IMR-90 (cell line): ENCODE measurements at places on chromosomes 13 and 19.

- H3K36me3 ChIP-seq: no peaks in the 10 kb centered on the region
- no peak for DNase-seq
- H3K4me1 ChIP-seq: peaks cover 27% of the 10 kb centered on the region
- no peak overlapping the region for H3K4me3 ChIP-seq
Observed at GRCh38 chr19:6067975-6068374, 42.3 kb downstream of the RFX2 start.

- H3K4me3 ChIP-seq: no peak overlapping the region
- H3K27ac ChIP-seq: no peak overlapping the region
- no peaks in the 10 kb centered on the region for H3K4me1 ChIP-seq
- H3K36me3 ChIP-seq: no peaks in the 10 kb centered on the region
Observed at GRCh38 chr13:102018716-102019115, 383.1 kb downstream of the FGF14 start.

DNA sequence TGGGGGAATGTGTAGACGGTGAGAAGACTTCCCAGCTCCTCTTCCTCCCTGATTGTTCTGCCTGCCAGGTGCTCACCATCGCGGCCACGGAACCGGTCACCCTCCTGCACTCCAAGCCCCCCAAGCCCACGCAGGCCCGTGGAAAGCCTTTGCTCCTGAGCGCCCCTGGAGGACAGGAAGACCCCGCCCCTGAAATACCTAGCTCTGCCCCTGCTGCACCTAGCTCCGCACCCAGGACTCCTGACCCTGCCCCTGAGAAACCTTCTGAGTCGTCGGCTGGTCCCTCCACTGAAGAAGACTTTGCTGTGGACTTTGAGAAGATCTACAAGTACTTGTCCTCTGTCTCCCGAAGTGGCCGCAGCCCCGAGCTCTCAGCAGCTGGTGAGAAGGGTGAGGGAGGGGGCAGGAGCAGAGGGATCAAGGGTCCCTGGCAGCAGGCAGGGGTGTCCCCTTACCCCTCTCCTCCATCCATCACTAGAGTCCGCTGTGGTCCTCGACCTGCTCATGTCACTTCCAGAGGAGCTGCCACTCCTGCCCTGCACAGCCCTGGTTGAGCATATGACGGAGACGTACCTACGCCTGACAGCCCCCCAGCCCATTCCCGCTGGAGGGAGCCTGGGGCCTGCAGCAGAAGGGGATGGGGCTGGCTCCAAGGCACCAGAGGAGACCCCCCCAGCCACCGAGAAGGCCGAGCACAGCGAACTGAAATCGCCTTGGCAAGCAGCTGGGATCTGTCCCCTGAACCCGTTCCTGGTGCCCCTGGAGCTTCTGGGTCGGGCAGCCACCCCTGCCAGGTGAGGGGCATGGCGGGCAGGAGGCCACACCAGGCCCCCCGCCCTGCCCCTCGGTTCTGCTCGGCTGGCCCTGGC lies 2.1 kb downstream of the SNAPC2 start:
- H3K27ac ChIP-seq: no peak overlapping the region
- DNase-seq: no peak
- peaks cover under 1% of the 10 kb centered on the region; the same call in 1 of the 2 replicates for H3K27me3 ChIP-seq
- H3K36me3 ChIP-seq: peaks cover 7% of the 10 kb centered on the region; the same call in 1 of the 2 replicates

- H3K4me1 ChIP-seq: peaks cover 4% of the 10 kb centered on the region
- H3K36me3 ChIP-seq: peaks cover 31% of the 10 kb centered on the region
- DNase-seq: no peak
- no peaks in the 10 kb centered on the region for H3K27me3 ChIP-seq
Observed at GRCh38 chr19:4477034-4477801, 5.1 kb downstream of the HDGFL2 start.

- no peaks in the 10 kb centered on the region for H3K4me1 ChIP-seq
- peaks cover 72% of the 10 kb centered on the region for H3K27me3 ChIP-seq
- no peak overlapping the region for H3K4me3 ChIP-seq
- DNase-seq: no peak
- no peaks in the 10 kb centered on the region for H3K36me3 ChIP-seq
Observed at GRCh38 chr13:112967686-112968379, 1.2 kb upstream of the MCF2L start.

DNA sequence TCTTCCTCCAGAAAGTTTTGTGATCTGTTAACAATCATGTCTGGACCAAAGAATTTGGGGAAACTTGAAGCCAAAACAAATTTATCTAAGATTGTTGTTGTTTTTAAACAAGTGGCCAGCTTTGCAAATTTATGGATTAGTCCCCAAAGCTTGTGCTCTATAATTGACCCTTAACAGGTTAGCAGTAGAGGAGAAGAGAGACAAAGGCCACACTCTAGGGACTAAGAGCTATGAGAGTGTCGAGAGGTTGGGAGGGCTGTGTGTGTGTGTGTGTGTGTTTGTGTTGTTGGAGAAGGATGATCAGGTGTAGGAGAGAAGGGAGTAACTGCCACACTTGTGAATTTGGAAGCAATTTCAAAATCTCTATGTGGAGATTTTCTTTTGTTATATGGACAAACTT lies 367.3 kb downstream of the KCNRG start:
- H3K27me3 ChIP-seq: no peaks in the 10 kb centered on the region
- no peak for DNase-seq
- no peaks in the 10 kb centered on the region for H3K36me3 ChIP-seq
- peaks cover 11% of the 10 kb centered on the region for H3K4me1 ChIP-seq
- no peak overlapping the region for H3K4me3 ChIP-seq
- no peak overlapping the region for H3K27ac ChIP-seq

- no peak for DNase-seq
- H3K4me3 ChIP-seq: no peak overlapping the region
- H3K27me3 ChIP-seq: peaks cover 2% of the 10 kb centered on the region; the same call in 1 of the 2 replicates
- H3K27ac ChIP-seq: no peak overlapping the region
- no peaks in the 10 kb centered on the region for H3K4me1 ChIP-seq
Observed at GRCh38 chr13:24706886-24707585, 26.8 kb downstream of the ATP12A start.

DNA sequence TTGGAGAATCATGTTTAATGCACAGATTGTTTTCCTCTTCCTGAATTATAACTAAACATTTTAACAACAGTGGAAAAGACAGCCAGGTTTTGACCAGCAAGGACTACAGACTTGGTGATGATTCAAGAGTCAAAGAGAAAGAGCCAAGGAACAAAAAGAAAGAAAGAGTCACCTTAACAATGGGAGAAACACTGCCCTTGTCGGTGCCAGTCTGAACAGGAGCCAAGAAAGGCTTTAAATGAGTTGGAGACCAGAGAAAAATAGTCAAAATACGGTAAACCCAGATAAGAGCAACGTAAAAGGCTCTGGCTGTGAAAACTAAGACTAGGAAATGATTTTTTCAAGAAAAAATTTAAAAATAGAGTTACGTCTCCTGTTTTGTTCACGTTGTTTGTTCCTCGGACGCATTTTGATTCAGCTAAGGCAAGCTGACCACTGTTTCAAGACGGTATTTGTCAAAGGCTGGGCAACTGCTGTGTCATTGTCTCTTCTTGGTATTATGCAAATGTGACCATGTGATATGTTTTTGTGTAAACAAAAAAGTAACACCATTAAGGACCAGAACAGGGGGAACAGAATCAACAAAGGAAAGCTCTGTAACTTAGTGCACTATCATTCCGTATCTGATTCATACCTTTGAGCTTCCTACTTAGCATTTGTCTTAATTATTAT lies 634.5 kb downstream of the LIG4 start:
- H3K27me3 ChIP-seq: no peaks in the 10 kb centered on the region
- H3K4me3 ChIP-seq: no peak overlapping the region
- H3K36me3 ChIP-seq: no peaks in the 10 kb centered on the region
- no peak for DNase-seq
- peaks cover 1% of the 10 kb centered on the region; the same call in 1 of the 2 replicates for H3K4me1 ChIP-seq

DNA sequence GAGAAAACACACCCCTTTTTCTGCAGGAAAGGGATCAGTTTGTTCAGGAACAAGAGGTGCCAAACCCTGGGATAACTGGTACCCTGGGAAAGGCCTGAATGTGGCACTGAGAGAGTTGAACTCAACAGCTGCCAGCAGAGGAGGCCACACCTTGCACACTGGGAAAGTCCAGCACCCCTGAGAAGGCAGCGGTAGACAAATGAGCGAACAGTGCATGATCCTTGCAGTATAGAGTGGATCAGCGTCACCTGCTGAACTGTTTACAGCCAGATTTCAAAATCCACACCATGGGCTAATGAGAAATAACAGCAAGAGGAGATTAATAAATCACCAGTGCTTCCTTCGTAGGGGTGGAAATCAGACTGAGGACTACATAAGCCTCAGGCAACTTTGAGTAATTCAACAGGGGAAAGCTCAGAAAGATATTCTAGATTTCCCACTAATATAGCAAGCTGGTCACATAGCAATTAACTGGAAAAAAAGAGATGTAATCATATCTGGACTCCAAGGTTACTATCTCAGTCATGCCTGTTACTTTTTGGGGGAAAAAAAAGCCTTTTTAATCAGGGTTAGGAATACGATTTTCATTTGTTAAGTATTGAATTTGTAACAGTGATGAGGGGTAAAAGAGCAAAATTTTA lies 52.0 kb downstream of the DCT start:
- no peak overlapping the region for H3K4me3 ChIP-seq
- H3K27ac ChIP-seq: no peak overlapping the region
- H3K36me3 ChIP-seq: no peaks in the 10 kb centered on the region
- H3K4me1 ChIP-seq: no peaks in the 10 kb centered on the region

GRCh38 chr19:33953592-33953991 lies 156.9 kb downstream of the KCTD15 start:
- no peak overlapping the region for H3K27ac ChIP-seq
- H3K27me3 ChIP-seq: no peaks in the 10 kb centered on the region
- H3K36me3 ChIP-seq: no peaks in the 10 kb centered on the region
- no peaks in the 10 kb centered on the region for H3K4me1 ChIP-seq
- no peak for DNase-seq

- no peak for DNase-seq
- no peak overlapping the region for H3K27ac ChIP-seq
- H3K27me3 ChIP-seq: peaks cover 30% of the 10 kb centered on the region
- no peaks in the 10 kb centered on the region for H3K36me3 ChIP-seq
- H3K4me1 ChIP-seq: no peaks in the 10 kb centered on the region
Observed at GRCh38 chr13:31437975-31438374, 238.2 kb downstream of the B3GLCT start.

DNA sequence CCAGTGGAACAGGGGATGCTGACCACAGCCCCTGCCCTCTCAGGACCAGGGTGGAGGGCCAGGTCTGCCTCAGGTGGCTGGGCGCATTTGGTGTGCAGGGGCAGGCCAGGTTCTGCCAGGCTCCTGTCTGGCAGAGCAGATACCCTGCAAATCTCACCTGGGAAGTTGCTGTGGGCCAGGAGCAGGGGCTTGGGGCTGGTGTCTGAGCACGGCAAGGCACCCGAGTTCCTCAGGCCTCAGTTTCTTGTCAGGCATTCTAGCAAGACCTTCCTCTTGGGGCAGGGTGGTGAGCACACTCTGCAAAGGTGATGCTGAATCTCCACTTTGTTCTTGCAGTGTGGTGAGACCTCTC lies 1.1 kb downstream of the CRTC1 start:
- no peaks in the 10 kb centered on the region for H3K27me3 ChIP-seq
- H3K4me3 ChIP-seq: peak overlapping the region; percentile 77; the same call in 1 of the 2 replicates
- no peaks in the 10 kb centered on the region for H3K36me3 ChIP-seq
- H3K4me1 ChIP-seq: peaks cover 19% of the 10 kb centered on the region
- no peak for DNase-seq
- H3K27ac ChIP-seq: no peak overlapping the region

GRCh38 chr13:77329133-77329910 lies 2.4 kb upstream of the MYCBP2 start:
- peak; percentile 96 for DNase-seq
- H3K4me1 ChIP-seq: no peaks in the 10 kb centered on the region
- H3K4me3 ChIP-seq: peak overlapping the region; percentile 80
- H3K27ac ChIP-seq: peak overlapping the region; percentile 76
- no peaks in the 10 kb centered on the region for H3K36me3 ChIP-seq

GRCh38 chr13:44796597-44797490 lies 192.4 kb downstream of the NUFIP1 start:
- DNase-seq: no peak
- no peaks in the 10 kb centered on the region for H3K36me3 ChIP-seq
- no peak overlapping the region for H3K4me3 ChIP-seq
- H3K27me3 ChIP-seq: no peaks in the 10 kb centered on the region
- H3K27ac ChIP-seq: no peak overlapping the region
- peaks cover 3% of the 10 kb centered on the region; the same call in 1 of the 2 replicates for H3K4me1 ChIP-seq

DNA sequence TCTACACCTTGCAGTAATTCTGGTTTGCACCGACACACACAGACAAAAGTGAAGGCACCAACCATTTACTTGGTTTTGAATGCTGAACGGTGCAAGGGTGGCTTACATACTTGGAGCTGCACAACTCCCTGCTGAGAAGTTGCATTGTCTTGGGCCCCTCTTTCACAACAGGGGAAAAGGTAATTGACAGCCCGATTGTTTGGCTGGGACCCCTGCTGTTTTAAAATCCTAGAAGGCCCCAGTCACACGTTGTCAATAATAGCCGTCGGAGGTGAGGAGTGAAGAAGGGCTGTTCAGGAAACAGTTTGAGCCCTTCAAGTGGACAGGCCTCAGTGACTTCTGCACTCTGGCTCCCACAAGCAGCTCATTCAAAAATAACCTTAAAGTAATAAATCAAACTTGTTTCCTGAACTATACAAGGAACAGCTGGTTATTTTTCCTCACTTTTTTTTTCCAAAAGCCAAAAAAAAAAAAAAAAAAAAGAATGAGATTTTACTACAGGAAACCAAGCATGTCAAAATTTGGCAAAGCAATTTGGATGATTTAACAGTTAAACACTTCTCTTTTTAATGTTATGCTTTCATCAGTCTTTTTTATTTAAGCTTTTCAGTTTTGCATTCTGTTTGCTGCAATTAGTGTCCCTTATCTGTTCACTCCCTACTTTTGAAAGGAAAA lies 19.0 kb upstream of the SPRY2 start:
- no peak for DNase-seq
- H3K4me3 ChIP-seq: no peak overlapping the region
- H3K27me3 ChIP-seq: no peaks in the 10 kb centered on the region
- no peak overlapping the region for H3K27ac ChIP-seq
- H3K36me3 ChIP-seq: no peaks in the 10 kb centered on the region

DNA sequence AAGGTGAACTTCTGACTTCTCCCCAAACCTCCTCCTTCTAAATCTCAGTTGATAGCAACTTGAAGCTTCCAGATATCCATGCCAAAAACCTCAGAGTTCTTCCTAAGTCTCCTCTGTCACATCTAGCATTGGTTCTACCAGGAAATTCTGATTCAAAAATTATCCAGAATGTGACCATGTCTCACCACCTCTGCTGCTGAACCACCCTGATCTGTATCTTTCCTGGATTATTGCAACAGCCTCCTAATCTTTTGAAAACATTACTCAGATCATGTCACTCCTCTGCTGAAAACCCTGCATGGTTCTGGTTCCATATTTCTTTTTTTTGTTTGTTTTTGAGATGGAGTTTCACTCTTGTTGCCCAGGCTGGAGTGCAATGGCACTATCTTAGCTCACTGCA lies 78.7 kb upstream of the TNFSF11 start:
- no peak overlapping the region for H3K4me3 ChIP-seq
- no peak overlapping the region for H3K27ac ChIP-seq
- no peak for DNase-seq
- no peaks in the 10 kb centered on the region for H3K36me3 ChIP-seq
- no peaks in the 10 kb centered on the region for H3K4me1 ChIP-seq
- H3K27me3 ChIP-seq: peaks cover 25% of the 10 kb centered on the region

DNA sequence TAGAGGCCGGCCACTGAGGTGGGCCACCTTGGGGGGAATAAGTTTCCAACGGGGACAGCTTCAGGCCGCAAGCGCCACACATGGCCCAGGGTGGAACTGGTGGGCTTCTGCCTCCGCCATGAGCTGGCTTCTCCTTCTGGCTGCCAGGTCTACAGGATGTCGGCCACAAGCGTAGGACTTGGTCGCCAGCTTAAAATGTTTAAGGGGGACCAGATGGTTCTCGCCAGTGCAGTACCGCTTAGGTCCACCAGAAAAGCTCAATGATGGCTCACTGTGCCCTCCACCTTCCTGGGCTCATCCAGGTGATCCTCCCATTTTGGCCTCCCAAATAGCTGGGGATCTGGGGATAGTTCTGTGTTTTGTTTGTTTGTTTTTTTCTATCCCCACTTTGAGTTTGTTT lies 38.7 kb upstream of the ZNF254 start:
- peaks cover 7% of the 10 kb centered on the region for H3K4me1 ChIP-seq
- H3K27me3 ChIP-seq: no peaks in the 10 kb centered on the region
- no peak overlapping the region for H3K27ac ChIP-seq
- DNase-seq: no peak
